ENCODE measurements at places on chromosomes 5 and 9.

DNA sequence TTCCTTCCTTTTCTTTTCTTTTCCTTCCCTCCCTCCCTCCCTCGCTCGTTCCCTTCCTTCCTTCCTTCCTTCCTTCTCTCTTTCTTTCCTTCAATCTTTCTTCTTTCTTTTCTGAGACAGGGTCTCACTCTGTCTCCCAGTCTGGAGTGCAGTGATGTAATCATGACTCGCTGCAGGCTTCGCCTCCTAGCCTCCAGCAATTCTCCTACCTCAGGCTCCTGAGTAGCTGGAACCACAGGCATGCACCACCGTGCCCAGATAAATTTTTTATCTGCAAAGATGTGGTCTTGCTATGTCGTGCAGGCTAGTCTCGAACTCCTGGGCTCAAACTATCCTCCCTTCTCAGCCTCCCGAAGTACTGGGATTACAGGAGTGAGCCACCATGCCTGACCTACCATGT, 81.4 kb downstream of the SPATA31C2 start:
- DNase-seq = no peak

- DNase-seq = no peak
Measured at GRCh38 chr5:7395432-7395946, 449 bp upstream of the ADCY2 start.

- peak; percentile 12 for DNase-seq
Measured at GRCh38 chr9:136055715-136056545, 39.2 kb downstream of the NACC2 start.

- no peak for DNase-seq
Measured at GRCh38 chr9:81729135-81729534, 39.8 kb upstream of the TLE1 start.

GRCh38 chr9:107842530-107842929, 353.0 kb upstream of the KLF4 start:
- DNase-seq = no peak

DNA sequence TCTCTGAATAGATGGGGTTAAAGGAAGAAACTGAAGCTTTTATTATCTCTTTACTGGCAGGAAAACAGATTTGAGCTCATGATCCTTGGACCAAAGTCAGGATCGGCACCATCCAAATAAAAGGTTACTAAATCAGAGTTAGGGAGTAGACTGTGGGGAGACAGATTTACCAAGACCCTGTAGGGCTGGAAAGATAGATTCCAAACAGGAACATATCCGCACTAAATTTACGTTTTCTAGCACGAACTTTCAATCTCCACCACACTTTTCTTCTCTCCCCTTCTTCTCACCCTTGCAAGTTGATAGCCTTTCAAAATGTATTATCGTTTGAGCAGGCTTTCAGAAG, 120.0 kb upstream of the HMHB1 start:
- no peak for DNase-seq

- DNase-seq = no peak
Measured at GRCh38 chr5:135951807-135952206, 3.0 kb downstream of the LECT2 start.

DNA sequence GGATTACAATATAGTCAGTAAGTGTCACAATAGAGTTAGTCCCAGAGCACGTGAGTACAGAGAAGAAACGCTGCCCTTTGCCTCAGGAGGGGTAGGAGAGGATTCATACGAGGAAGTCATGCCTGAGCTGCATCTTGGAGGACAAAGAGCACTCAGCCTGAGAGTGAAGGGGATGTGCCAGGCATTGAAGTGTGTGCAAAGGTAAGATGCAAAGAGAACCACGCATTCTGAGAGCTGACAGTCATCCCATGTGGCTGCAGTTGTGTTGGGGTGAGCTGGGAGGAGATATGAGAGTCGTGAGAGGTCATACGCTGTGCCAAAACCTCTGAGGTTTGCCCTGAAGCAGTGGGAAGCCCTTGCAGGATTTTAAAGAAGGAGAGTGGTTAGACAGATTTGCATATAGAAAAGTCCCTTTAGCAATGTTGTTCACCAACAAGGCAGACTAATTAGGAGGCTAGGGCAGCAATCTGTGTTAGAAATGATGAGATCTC, 97.5 kb downstream of the PIP5K1B start:
- DNase-seq = no peak

DNA sequence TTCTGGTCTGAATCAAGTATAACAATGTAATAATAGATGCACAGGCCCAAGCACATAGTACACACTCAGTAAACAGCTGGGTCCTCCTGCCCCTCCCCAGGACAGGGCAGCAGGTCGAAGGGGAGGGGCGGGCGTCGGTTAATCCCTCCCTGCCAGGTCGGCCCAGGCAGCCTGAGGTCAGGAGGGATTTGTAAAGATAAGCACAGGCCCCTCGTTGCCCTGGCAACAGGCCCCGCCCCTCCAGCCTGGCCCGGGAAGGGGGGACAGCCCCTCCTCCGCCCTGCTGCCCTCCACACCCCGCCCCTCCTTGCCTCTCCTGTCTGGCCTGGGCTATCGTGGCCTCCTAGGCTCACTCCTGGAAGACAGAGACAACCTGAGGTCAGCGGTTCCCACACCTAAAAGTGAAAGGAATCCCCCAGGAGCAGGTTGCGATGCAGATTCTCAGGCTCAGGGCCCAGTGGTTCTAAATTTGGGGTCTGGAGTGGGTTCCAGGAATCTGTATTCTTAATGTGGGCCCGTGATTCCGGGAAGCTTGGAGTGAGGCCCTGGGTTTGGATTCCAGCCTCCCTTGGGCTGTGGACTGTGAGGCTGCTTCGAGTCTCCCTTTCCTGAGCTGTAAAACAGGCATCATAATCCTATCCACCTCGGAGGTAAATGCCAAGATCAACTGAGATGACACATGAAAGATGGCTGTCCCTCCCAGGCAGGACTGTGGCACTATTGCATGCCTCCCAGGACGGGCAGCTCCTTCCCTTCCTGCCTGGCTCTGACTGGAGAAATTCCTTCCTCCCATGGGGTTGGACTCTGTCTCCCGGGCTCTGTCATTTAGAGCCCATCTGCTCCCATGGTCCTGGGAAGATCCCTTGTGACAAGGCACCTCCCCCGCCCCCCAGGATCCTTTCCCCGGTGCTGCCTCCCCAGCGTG, 4.4 kb downstream of the CRB2 start:
- DNase-seq = peak; percentile 51

DNA sequence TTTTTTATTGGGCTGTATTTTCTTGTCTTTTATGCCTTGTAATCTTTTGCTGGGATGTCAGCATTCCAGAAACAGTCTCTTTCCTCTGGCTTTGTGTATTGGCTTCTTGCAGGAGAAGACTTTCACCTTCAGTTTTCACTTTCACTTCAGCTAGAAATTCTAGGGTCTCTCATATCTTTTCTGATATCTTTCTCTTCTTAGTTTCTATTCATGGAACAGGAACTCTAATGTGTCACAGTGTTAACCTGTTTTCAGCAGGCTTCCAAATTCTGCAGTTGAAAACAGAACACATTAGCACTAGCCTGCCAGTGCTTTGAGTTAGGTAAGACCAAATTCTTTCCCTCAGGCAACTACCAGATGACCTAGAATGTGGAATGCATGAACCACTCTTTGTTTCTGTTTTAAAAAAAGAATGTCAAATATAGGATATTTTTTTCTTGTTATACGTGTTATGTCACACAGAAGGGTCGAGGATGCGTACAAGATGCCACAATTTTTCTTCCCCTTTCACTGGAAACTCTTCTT, 164.7 kb downstream of the TUSC1 start:
- no peak for DNase-seq

DNA sequence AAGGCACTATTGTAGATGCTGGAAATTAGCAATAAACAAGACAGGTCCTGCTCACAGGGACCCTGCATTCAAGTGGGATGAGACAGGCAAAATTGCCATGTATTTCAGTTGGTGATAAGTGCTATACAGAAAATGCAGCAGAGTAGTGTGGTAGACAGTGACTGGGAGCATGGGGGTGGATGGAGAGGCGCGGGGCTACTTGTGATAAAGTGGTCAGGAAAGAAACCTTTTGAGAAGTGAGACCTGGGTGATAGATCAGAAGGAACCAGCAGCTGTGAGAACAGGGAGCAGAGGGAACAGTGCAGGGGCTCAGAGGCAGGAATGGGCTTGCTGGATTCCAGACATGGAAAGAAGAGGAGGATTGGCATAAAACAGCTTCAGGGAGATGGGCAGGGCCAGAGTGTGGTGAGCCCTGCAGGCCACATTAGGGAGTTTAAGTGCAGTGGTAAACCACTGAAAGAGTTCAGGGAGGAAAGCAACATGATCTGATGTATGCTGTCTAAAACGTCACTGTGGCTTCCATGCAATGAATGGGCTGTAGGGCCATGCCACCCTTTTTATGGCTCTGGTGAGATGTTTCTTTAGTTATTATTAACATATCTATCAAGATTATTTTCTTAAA, 7.3 kb downstream of the CRHBP start:
- DNase-seq = no peak

GRCh38 chr9:93129286-93129685, 4.8 kb downstream of the NINJ1 start:
- DNase-seq = no peak

- no peak for DNase-seq
Measured at GRCh38 chr9:133605446-133605845, 3.7 kb downstream of the FAM163B start.

GRCh38 chr5:67880511-67880805, 335.1 kb upstream of the PIK3R1 start:
- DNase-seq = no peak

- DNase-seq = no peak
Measured at GRCh38 chr5:87136733-87137132, 130.9 kb upstream of the RASA1 start.

GRCh38 chr9:34362614-34363214, 14.0 kb downstream of the MYORG start:
- DNase-seq = no peak

DNA sequence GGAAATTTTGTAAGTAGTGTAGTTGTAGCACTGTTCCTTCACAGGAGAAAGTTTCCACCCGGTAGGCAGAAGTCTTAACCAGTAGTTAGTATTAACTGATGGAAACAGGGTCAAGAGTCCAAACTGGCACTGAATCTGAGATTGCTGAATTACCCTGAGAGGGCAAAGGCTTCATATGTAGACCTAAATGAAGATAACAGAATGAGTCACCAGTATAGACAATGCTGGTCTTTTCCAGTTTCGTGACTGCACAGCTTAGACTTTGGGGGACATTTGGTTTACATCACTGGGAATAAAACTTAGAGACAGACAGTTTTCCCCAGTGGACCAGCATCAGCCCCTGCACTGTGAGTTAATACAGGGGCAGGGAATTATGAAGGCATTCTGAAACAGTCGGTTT, 60.5 kb downstream of the PCSK5 start:
- DNase-seq = no peak

- no peak for DNase-seq
Measured at GRCh38 chr9:9102295-9102694, 1302.7 kb upstream of the DMAC1 start.

DNA sequence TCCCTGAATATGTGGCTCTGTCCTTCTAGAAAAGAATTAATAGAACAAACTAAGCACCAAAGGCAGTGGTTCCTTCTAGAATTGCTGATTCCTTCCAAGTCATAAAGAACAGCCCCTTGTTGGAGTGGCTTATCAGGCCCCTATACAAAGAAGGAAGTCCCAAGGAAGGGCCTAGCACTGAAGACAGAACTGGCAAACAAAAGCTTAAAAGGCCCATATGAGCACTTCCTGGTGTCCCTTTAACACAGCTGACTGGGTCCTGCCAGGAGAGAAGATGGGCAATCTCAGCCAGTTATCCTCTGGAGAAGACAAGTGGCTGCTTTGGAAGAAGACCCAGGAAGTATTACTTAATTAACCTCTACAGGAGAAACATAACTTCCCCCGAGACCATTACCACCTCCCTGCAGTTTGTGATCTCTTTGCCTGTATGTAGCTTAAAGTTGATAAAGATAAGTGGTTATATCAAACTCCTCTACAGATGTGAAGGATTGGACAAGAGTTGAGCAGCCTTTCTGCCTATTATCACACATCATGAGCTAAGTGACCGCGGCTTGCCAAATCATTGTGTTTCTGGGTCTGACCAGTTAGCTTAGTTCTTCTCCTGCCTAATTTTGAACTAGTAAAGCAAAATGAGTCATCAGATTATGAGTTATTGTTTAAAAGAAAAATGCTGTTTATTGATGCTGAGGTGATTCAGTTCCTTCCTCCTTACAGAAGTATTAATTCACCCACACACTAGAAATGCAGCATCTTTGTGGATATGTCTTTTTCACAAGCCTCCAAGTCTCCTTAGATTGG, 13.3 kb upstream of the STING1 start:
- DNase-seq = no peak

- peak; percentile 69 for DNase-seq
Measured at GRCh38 chr5:54905942-54906537, 79.4 kb downstream of the ESM1 start.

- DNase-seq = peak; percentile 86
Measured at GRCh38 chr5:139273572-139274289, 19.8 kb upstream of the MATR3 start.

- peak; percentile 62 for DNase-seq
Measured at GRCh38 chr9:34651876-34652601, at the start of gene IL11RA. Gene IL11RA (plus strand): TSS chr9:34652185. CDS start chr9:34655218, 3,033 bp downstream.

GRCh38 chr5:10339058-10339811, 14.3 kb upstream of the MARCHF6 start:
- DNase-seq = no peak
